ENCODE measurements at places on chromosomes 3 and 15.
A peak's percentile ranks its signal among the peaks of the same experiment; 100 is the strongest.

GRCh38 chr15:99414755-99415731, 150.7 kb upstream of the MEF2A start:
- DNase-seq, result no peak

- no peak for DNase-seq
Observed at GRCh38 chr3:53753518-53754183, 92.6 kb downstream of the CHDH start.

DNA sequence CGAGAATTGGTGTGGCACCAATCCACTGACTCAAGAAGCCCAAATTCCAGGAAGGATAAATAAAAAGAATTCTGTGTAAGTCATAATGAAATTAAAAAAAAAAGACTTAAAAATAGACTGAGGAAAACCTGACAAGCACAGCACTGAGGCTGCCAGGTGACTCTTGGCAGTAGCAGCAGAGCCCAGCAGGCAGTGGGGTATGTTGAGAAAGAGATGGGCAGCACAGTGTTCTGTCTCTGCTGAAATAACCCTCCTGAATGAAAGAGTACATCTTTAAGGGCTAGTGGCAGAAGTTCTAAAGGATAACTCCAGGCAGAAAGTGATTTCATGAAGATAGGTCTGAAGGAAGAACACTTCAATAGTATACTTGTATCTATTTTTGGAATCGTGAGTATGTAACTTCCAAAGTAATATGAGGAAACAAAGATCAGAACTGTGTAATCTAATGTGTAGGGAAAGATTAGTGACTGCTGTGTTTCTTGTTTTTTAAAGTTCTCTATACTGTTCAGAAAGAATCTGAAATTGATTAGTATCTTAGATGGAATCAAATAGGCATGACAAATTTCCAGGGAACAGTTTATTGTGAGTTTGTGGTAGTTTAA, 75.9 kb downstream of the RAB7A start:
- DNase-seq, result no peak

DNA sequence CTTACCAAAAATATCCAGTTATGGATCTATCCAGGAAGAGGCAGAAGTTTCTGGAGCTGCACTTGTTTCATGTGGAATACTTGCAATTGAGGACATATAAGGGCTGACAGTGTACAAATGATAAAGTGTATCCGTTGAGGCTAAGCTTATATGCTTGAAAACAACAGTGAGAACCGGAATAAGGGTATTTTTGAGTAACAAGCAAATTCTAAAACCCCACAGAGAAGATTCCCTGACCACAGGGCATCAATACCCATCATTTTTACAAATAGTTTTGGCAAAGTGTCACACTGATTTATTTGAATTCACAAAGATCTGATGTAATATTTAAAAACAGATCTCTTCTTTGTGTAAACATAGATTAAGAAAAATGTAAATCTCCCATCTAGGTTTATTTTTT, 208.4 kb downstream of the FMN1 start:
- no peak for DNase-seq

GRCh38 chr3:194259982-194260766, 91.0 kb downstream of the CPN2 start:
- DNase-seq, result no peak

- peak; percentile 32 for DNase-seq
Observed at GRCh38 chr15:65460741-65461347, 38.1 kb upstream of the IGDCC4 start.

- DNase-seq, result no peak
Observed at GRCh38 chr3:190970560-190970959, 108.1 kb upstream of the GMNC start.

- no peak for DNase-seq
Observed at GRCh38 chr3:145411605-145412004, 749.4 kb downstream of the PLOD2 start.

DNA sequence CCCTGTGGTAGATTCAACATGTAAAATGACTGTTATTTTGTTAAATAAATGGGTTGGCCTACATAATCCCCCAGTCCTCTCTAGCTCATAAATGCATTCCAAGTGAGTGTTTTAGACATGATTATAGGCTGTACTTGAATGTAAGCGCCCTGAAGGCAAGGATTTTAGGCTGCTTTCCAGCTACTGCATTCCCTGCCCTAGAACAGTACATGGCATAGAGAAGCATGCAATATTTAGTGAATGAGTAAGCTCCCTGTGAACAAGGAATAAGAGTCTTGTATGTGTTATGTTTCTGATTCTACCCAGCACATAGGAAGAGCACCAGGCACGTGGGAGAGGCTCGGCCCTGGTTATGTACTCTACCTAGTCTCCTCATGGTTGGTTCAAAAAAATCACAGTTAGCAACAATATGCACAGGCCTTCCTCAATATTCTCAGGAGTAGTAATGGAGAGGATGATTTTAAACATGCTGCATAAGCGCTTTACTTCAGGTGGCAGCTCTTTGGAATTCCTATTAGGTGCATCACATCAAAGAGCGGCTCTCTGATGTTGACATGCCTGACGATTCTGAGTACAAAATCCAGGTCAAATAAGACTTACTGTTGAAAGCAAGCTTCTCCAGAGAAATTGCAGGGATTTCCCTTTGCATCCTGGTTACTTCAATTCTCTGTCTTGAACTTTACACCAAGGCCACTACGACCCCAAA, 456.6 kb downstream of the MAGI1 start:
- no peak for DNase-seq

DNA sequence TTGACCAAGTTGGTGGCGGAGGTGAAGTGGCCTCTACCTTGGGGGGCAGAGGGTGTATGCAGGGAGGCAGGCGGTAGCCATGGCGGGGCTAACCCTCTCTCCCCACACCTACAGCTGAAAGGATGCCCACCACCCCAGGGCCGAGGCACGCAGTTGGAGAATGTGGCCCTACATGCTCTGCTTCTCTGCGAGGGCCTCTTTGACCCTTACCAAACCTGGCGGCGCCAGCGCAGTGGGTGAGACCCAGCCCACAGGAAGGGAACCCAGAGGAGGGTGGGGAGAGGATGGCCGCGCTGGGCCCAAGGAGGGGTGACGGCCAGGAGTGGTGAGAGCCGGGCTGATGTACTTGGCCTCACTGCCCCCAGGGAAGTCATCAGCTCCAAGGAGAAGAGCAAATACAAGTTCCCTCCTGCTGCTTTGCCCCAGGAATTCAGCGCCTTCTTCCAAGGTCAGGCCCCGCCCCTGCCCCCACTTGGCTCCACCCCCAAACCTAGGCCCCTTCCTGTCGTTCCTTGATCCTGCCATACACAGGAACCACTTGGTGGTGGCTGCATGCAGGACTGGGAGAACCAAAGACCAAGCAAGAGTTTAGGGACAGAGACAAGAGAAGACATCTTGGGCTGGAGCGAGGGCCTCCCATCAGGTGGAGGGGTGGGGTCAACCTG, 9.8 kb downstream of the NBEAL2 start:
- no peak for DNase-seq

- DNase-seq, result no peak
Observed at GRCh38 chr15:62977952-62978811, 64.4 kb upstream of the TPM1 start.

GRCh38 chr15:92332125-92332899, 61.4 kb upstream of the ST8SIA2 start:
- DNase-seq, result no peak

DNA sequence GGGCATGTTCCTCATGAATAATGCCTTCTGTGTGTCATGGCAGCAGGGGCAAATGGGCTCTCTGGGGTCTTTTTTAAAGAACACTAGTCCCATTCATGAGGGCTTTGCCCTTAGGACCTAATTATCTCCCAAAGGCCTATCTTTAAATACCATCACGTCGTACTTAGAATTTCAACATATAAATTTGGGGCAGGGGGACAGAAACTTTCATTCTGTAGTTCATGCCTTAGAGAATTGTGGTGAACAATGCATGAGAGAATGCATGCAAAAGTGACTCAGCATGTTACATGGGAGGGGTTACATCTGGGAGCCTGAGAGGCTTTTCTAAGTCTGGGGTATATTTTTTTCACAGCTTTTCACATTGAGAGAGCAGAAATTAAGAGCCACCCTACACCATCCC, 208.5 kb upstream of the ROPN1 start:
- no peak for DNase-seq

DNA sequence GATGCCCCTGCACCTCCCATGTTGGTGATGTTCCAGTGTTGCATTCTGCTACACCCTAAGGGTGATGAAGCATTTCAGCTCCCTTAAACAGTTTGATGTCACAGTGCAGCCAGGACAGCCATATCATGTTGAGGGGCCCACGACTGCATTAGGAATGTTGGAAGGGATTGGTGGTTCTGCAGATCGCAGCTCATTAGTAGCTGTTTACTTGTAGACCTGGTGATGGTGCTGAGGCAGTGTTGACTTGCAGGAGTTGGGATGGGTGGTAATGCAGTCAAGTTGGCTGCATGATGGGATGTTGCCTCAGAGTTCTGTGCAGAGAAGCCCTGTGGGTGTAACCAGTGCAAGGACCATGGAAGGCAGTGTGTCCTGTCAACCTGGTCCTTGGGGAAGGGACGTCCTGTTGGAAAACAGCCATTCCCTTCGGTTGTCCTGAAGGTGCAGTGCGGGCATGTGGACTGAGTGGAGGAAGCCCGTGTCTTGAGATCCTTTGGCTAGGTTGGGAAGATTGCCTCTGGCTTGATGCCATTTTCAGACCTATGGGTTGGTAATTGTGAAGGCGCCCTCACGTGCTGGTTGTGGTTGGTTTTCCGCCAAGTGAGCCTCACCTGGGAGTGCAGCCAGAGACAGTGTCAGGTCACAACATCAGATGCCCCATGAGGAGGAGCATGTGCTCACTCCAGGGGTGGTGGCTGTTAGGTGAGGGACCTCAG, 100.7 kb downstream of the SNRPN start:
- no peak for DNase-seq

DNA sequence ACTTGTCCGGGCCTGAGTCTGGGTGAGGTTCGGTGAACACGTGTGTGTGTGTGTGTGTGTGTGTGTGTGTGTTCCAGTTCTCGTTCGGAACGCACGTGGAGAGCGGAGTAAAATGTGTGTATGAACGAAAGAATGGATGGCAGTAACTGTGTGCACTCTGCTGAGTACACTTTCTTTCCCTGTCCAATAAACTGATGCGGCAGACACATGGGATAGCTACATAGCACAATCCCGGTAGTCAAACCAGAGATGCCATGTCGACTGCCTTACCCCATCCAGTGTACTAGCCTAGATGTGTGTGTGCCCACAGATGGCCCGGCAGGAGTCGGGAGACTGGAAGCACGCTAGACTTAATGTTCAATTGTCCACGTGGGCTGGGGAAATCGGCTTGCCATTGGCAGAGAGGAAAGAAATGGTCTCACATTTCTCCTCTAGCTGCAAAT, 507 bp upstream of the GOLIM4 start:
- peak; percentile 3 for DNase-seq

GRCh38 chr3:11140713-11141104, 13.6 kb upstream of the HRH1 start:
- no peak for DNase-seq

DNA sequence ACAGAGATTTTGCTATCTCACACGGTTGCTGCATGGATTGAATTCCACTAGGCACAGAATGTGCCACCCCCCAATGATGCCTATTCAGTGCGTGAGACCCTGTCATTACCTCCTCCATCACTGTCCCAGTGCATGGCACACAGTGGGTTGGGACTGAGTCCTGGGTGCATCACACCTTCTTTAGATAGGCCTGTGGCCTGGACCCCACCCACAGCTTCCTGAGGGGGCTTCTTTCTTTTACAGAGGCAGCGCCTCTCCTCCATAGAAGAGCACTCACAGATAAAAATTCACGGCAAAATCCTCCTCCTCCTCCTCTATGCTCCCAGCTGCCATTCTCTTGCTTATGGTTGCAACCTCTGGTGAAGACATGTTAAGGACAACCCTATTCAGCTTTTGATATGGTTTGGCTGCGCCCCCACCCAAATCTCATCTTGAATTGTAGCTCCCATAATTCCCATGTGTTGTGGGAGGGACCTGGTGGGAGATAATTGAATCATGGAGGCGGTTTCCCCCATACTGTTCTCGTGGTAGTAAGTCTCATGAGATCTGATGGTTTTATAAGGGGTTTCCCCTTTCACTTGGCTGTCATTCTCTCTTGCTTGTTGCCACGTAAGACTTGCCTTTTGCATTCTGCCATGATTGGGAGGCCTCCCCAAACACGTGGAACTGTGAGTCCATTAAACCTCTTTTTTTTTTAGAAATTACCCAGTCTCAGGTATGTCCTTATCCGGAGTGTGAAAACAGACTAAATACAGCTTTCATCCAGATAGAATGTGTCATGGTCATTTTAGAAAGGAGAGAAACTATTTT, 147.6 kb downstream of the KLF13 start:
- no peak for DNase-seq

- no peak for DNase-seq
Observed at GRCh38 chr3:28081533-28081947, 159.9 kb upstream of the CMC1 start.

GRCh38 chr15:78461171-78461888, 23.3 kb downstream of the IREB2 start:
- DNase-seq, result no peak

GRCh38 chr15:99426431-99427105, 139.2 kb upstream of the MEF2A start:
- no peak for DNase-seq

- no peak for DNase-seq
Observed at GRCh38 chr15:70647396-70647795, 116.0 kb downstream of the UACA start.

- no peak for DNase-seq
Observed at GRCh38 chr3:96748139-96748538, 66.3 kb upstream of the EPHA6 start.

GRCh38 chr3:17730318-17730967, 12.0 kb downstream of the TBC1D5 start:
- DNase-seq, result no peak

GRCh38 chr3:107929088-107929487, 161.7 kb downstream of the CD47 start:
- no peak for DNase-seq

DNA sequence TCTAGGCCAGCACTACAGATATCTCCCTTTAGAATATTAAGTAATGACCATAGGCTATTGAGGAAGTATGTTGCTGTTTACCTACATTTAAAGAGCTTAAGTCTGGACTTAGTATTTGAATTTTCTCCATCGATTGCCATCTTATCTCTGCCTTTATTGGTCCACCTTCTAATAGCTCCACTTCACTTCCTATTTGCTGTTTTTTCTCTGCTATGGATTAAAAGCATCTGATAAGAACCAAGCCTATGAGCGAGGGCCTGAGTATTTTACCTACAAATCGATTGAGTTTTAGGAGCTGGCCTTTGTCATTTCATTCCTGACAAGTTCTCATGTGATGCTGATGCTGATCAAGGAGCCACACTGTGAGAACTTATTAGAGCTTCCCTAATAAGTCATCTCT, 52.6 kb upstream of the AKAP13 start:
- no peak for DNase-seq

- no peak for DNase-seq
Observed at GRCh38 chr3:71554649-71555048, 28.9 kb downstream of the FOXP1 start.

GRCh38 chr3:182716114-182716688, 77.1 kb upstream of the ATP11B start:
- no peak for DNase-seq
